ENCODE measurements at places on chromosomes 6 and 20.

GRCh38 chr6:123417535-123417934, 219.2 kb downstream of the TRDN start:
- DNase-seq: no peak

GRCh38 chr6:5814116-5814515, 192.6 kb downstream of the NRN1 start:
- no peak for DNase-seq

DNA sequence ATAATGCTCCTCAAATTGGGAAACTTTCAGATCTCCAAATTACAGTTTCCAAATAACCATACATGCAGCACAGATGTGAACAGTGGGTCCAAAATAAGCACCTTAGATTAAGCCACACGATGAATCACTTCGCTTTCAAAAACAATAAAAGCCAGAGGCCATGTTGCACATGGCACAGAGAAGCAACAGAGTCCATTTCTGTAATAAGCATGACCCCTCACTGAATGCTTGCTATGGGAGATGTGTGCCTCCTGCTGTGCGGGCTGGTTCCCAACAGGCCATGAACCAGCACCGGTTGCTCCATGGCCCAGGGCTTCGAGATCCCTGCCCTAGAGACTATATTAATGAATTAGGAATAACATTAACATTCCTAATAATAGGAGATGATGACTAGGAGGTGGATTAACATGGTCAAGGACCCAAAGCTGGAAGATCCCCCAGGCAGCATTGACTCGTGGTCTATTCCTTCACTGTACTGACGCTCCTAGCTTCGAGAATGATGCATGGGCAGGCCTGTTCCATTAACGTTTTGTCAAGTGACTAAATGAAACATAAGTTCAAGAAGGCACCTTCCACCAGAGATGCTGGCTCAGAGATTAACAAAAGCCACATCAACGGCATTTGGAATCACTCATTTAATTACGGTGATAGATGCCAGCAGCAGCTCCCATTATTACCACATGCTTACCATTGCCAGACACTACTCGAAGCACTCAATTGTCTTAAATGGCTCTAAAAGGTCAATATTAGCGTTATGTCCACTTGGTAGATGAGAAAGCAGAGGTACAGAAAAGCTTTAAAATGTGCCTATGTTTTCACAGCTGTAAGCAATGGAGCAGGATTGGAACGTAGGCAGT, 470.6 kb upstream of the AGPAT4 start:
- no peak for DNase-seq

DNA sequence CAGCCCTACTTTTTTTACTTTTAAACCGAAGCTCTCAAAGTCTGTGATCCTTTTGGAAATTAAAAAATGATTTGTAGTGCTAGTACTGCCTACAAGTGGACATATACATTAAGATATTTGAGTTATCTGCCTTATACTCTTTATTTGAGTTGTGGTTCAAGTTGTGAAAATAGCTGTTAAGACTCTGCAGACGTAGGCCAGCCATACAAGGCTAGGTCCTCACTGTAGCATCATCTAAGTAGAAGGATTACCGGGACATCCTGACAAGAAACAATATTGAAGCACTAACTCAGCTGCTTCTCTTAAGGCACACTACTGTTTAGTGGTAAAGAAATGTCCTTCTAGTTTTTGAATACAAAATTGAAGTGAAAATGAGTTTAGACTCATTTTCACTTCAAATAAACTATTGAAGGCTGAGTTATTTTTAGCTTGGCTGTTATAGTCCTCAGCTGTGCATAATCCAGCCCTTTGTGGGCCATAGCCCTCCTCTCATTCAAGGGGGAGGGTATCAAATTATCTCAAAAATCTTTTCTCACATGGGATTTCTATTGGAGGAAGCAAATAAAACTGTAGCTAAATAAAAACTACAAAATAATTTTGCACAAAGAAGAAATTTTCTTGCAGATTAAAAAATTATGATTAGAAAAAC, 68.1 kb downstream of the JAG1 start:
- DNase-seq: no peak

DNA sequence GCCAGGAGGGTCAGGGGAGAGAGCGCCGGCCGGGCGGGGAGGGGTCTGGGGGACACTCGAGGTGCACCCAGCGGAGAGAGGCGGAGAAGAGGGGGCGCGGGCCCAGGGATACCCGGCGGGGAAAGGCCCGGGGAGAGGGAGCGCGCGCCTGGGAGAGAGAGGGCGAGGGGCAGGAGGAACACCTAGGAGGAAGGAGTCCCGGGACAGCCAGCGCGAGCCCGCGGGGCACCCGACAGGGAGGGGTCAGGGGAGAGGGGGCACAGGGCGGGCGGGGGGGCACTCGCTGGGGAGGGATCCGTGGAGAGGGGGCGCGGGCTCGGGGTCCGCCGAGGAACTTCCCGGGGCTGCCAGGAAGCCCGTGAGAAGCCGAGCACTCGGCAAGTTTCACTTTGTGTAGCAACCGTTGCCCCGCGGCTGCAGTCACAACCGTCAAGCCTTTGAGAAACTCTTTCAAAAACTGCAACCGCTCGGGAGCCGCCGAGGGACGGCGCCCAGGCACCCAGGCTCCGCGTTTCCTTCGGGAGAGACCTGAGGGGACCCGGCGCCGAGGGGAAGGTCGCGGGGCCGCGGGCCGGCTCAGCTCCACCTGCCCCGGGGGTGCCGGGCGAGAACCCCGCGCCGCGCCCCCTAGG, 471 bp downstream of the EZR start:
- no peak for DNase-seq

GRCh38 chr20:14896569-14896968, 559.2 kb upstream of the FLRT3 start:
- no peak for DNase-seq

DNA sequence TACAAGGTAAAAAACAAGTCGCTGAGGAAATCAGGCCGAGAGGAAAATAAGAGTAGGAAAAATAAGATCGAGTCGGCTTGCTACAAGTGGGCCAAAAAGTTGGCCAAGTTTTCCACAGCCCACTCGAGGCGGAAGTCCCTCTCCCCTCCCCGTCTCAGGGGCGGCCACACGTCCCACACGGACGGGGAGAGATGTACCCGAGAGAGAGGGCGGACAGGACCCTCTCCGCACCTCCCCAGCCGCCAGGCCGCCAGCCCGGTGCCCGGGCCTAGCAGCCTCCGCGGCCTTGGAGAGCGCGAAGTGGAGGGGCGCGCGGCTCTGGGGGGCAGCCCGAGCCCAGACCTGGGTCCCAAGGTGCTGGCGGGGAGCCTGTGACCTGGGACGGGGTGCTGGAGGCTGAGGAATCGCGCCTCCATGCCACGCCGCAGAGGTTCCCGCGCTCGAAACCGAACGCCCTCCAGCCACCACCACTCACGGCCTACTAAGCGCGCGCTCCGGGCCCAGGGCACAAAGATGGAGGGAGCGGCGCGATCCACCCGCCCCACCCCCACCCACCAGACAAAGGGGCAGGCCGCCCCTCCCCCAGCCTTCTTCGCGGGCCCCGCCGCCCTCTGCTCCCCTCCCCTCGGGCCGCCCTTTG, 1.9 kb upstream of the HMGA1 start:
- no peak for DNase-seq

GRCh38 chr20:31633339-31633914, 4.3 kb upstream of the COX4I2 start:
- no peak for DNase-seq
